ENCODE measurements at places on chromosomes 4 and X. TPM values are rescaled to one million over a fixed set of nuclear protein-coding genes. Genes with fewer than 3 reads are reported as not detected.

GRCh38 chr4:117479673-117480072, 394.3 kb upstream of the TRAM1L1 start:
- DNase-seq = peak; percentile 0
- H3K36me3 ChIP-seq = no peaks in the 10 kb centered on the region
- no peak overlapping the region for H3K4me3 ChIP-seq
- H3K27me3 ChIP-seq = no peaks in the 10 kb centered on the region

The S100G gene
- total RNA-seq = not detected

GRCh38 chrX:31508338-31508737, 436.5 kb upstream of the FTHL17 start:
- no peaks in the 10 kb centered on the region for H3K4me1 ChIP-seq
- no peak overlapping the region for H3K4me3 ChIP-seq
- no peaks in the 10 kb centered on the region for H3K27me3 ChIP-seq
- no peaks in the 10 kb centered on the region for H3K36me3 ChIP-seq

The NUP54 gene
- total RNA-seq = 76.2 TPM

DNA sequence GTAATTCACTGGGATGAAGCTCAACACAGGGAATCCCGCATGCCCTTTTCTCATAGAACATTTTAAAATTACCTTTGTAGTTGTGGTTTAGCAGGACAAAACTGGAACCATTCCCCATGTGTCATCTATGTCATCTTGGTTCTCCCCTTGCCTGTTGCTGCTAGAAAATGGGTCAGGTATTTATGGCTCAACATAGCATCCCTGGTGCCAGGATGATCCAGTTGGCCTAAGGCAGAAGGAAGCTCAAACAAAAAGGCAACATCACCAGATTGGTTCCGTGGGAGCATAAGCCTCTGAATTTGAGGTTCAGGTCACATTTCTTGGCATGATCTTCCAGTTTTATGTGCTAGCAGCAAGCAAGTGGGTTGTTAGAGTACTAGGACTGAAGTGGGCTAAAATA, 552.6 kb upstream of the BOD1L1 start:
- H3K4me3 ChIP-seq = no peak overlapping the region
- no peaks in the 10 kb centered on the region for H3K36me3 ChIP-seq
- no peak overlapping the region for H3K27ac ChIP-seq
- no peaks in the 10 kb centered on the region for H3K27me3 ChIP-seq
- DNase-seq = no peak

All from activated naive CD8-positive, alpha-beta T cell treated with anti-CD3 and anti-CD28 coated beads for 36 hours (primary cell).